ENCODE measurements at places on chromosomes 1 and 21.

DNA sequence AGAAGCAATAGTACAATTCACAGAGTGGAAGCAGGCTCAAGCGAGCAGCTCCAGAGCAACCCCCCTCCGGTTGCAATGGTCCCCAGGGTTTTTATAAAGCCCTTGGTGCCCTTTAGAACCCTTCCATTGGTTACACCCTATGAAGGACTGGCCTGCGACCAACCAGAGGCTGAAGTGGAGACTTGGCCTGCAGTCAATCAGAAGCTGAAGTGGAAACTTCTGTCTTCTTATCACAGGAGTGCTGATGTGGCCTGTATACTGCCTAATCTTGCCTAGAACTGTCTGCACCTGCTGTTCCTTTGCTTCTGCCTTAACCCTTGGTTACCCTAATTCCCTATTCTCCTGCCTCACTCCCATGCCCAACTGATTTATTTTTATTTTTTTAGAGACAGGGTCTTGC lies 15.4 kb upstream of the FRRS1 start:
- no peak for DNase-seq

DNA sequence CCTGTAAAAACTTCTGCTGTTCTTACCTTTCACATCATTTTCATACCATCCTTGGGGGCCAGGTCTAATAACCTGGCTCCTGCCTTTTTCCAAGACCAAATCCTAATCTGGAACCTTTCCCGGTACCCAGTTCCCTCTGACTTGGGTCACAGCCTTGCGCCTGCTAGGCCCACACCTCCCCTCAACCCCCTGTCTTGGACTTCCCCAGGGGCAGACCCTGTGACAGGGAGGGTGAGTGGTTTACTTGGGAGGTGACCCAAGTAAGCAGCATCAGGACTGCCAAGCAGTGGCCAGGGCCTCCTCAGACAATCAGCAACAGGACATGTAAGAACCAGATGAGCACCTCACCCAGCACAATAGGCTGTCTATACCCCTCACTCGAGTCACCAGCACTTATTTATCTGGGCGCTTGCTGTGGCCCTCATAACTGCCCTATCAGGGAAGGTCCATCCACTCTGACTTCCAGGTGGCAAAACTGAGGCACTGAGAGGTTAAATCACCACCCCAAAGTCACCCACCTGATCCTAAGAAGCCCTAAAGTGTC lies 124.7 kb downstream of the MATN1 start:
- DNase-seq: no peak

DNA sequence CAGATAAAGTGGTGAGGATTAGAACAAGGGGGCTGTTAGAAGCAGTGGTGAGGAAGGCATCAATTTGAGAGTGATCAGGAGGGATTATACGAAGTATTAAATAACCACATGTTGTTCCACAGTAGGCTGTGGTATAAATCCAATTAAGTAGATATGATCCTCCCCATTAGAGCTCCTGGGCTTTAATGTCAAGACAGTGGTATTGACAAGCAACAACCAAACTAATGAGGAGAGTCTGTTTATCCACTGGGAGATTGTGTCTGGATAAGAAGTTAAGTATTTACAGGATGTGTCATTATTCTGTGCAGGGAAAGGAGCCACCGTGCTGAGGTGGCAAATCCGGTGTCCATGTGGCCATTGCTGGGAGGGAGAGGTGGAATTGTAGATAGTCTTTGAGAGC lies 5.8 kb downstream of the ACTN2 start:
- DNase-seq: no peak

GRCh38 chr21:17667256-17667655 lies 54.6 kb upstream of the BTG3 start:
- DNase-seq: no peak

GRCh38 chr21:20151741-20152140 lies 846.5 kb upstream of the NCAM2 start:
- no peak for DNase-seq

DNA sequence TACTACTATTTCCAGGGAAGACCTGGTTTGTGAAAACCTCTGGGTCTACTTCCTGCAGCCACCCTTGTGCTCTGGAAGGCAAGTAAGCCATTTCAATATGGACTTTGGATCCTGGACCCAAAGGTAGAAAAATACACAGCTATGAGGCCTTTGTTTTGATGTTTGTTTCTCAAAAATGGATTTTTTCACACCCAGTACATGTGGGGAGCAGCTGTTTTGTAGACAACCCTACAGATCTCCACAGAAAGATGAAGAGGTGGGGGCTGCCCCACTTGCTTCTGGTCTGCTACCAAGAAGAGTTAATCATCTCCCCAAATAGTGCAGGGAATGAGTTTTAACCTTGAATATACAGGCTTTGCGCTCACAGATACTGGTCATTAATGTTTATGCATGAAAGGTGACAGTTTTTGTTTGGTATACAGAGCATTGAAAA lies 29.2 kb downstream of the ZNF281 start:
- no peak for DNase-seq

DNA sequence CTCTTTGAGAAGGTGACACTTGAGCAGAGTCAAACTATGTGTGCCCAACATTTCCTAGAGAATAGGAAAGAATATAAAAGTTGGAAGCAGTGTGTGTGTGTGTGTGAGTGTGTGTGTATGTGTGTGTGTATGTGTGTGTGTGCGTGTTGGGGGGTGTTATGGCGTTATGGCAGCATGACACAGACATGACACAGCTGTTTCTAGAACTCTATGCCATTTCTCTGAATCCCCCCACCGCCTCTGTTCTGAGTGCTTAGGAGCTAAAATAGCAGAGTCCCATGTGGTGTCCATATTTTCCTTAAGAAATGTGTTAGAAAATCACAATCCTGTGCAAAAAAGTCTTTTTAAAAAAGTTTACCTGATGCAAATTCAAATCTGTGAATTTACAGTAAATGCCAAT lies 556.1 kb downstream of the RWDD3 start:
- no peak for DNase-seq

- DNase-seq: no peak
Observed at GRCh38 chr1:247966532-247967204, 1.6 kb downstream of the OR2AK2 start.

DNA sequence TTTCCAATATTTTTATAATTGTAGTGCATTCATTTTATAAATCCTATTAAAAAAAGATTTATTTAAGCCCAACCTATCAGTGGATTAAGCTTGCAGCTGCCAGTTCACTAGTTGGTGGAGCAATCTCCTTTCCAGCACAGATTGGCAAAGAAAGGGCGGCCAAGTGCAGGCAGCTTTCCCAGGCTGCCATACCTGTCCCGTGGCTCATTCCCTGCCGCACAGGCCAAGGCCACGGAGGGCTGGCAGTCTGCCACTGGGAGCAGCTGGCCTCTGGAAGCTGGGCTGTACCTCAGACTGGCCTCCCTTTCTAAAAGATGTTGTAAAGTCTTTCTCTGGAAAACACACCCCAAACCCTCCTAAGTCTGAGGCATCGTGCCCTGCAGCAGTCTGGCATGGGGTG lies 74.2 kb downstream of the SIM2 start:
- peak; percentile 81 for DNase-seq

DNA sequence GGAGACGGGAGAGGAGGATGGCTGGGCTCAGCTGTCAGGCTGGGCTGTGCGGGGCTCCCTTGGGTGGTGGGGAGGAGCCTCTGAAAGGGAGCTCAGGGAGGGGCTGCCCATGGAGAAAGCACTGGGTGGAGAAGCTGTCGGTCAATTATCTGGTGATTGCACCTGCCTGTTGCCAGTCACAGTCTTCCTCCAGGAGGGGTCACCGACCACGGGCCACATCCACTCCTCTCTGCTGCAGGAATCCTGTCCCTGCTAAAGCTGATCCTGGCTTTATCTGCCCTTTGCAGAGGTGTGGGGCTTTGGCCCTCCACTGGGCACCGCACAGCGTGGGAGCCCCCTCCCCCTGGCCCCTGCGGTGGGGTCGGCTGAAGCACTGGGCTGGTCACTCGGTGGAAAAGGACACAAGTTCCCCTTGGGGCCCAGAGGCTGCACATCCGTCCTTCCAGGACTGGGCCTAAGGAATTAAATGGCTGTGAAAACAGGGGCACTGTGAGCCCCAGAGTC lies 21.8 kb upstream of the COL18A1 start:
- DNase-seq: peak; percentile 34

GRCh38 chr1:20472860-20473711 lies 12.9 kb downstream of the CAMK2N1 start:
- DNase-seq: no peak

DNA sequence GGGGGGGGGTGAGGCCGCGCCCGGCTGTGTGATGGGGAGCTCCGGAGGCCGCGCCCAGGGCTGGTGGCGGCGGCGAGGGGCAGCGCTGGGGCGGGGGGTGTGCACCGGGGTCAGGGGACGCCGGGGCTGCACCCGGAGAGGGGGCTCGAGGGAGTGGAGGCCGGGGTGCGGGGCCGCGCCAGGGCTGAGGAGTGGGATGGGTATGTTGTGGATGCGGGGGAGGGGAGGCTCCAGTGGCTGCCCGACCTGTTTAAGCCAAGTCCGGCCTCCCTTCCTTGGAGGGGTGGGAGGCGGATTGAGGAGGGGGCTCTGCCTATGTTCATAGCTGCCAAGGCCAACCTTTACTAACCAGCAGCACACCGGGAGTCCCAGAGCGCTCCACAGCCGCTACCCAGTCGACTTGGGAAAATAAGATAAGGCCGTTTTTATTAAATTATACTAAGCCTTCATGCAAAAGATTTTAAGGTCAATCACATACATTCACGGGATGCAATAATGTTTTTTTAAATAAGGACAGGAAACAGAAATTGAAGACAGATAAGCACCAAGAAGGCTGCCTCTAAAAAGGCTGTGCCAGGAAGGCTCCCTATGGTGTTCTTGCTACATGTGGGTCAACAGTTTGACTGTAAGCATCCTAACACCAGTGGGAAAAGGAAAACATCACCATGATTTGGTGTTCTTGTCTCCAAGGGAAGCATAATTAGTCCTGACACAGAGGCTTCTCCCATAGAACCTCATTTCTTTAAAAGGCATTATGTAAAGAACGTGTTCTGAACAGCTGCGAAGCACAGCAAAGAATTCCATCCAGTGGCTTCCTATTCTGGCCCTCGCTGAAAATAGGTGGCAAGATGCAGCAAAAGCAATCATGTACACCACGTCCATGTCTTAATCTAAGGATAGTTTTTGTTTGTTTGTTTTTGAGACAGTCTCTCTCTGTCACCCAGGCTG lies 626 bp upstream of the HLCS start:
- DNase-seq: no peak

DNA sequence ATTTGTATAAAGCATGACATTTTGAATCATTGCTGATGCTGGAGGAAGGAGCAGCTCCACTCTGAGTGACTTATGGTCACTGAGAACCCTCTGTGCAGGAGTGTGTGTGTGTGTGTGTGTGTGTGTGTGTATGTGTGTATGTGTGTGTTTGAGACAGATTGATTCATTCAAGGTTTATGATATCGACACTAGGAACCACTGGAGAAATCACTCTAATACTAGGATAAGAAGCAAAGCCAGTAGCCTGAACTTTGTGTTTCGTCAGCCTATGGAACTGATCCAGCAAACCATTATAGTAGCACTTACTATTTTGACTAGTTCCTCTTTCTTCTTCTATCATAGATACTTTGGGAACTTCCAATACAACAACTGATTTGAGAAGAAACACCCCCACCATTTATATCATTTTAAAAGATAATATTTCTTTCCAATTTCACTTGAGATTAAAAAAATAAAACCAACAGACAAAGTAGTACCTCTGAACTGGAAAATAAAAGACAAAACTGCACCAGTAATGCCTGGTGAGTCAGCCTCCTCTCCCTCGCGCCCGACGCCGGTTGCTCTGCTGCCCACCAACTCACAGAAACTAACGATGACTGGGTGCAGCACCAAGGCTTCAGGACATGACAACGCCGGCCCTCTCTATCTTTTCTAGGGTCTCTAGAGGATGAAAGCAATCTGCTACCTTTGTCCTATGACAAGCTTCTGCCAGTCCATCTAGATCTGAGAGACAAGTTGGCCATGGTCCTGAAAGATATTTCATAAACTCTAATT lies 20.9 kb downstream of the SLAMF1 start:
- DNase-seq: no peak

GRCh38 chr1:156726549-156727226 lies 1.6 kb upstream of the METTL25B start:
- no peak for DNase-seq

- no peak for DNase-seq
Observed at GRCh38 chr1:42240966-42241755, 76.6 kb upstream of the GUCA2A start.

DNA sequence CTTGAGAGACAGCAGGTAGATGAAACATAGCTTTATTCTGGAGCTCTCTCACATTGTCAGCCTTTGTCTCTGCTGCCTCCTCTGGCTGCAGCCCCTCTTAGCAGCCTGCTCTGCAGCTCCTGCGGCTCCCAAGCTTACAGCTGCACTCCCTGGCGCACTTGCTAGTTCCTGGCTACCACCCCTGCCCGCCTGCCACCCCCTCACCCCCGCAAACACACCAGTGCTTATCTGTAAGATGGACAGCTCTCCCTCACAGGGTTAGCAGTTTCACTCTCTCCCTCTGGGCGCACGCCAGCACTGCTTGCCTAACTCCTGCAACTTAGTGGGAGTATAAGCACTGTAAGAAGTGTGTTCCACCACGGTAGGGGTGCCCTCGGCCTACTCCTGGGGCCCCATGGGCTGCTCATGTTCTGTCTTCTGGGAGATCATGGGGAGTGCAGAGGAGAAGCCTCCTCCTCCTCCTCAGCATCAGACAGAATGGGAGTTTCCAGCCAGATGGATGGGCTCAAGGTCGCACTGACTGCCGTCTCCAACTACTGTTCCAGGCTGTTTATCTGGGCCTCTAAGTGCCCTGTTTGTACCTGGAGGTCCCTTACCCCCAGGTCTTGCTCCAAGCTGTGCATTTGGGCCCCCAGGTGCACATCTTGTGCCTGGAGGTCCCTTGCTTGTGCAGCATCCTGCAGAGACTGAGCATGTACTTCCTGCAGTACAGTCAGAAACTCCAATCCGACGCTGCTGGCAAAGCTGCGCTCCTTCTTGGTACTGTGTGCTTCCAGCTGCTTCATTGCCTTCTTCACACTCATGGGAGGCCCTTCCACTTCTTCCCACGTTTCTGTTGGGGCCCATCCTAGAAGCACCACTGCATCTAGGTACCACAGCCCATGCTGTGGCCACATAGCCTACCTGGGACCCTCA lies 1388.1 kb downstream of the AMY1C start:
- DNase-seq: no peak

- DNase-seq: peak; percentile 91
Observed at GRCh38 chr1:39398278-39399021, 93.0 kb upstream of the BMP8A start.

DNA sequence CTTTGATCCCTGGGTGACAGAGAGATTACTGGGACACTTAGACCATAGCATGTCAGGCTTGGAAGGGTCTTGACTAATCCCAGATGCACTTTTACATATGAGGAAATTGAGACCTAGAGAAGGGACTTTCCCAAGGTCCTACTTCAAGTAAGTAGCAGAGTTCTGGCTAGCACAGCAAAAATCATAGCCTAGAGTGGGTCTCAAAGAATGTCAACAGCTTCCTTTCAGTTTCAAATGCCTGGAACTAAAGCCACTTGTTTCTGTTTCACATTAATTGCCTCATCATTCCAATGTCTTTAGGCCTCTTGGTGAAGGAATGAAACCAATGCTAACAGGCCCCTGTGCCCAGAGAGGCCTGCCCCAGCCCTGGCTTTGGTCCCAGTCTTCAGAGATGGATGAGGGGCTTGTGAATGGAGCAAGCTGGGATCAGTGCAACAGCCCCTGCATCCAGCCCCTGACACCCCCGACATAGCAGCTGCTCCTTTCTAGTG lies 26.6 kb downstream of the ATF3 start:
- no peak for DNase-seq

- DNase-seq: no peak
Observed at GRCh38 chr1:18913065-18913835, 10.9 kb upstream of the ALDH4A1 start.

- DNase-seq: no peak
Observed at GRCh38 chr1:168180148-168180524, 1.4 kb downstream of the TIPRL start.
